NCI-H774 (cell line): ENCODE measurements at places on chromosomes 2 and 18.

- no peak for DNase-seq
Observed at GRCh38 chr2:3430172-3430571, 50.7 kb downstream of the TRAPPC12 start.

DNA sequence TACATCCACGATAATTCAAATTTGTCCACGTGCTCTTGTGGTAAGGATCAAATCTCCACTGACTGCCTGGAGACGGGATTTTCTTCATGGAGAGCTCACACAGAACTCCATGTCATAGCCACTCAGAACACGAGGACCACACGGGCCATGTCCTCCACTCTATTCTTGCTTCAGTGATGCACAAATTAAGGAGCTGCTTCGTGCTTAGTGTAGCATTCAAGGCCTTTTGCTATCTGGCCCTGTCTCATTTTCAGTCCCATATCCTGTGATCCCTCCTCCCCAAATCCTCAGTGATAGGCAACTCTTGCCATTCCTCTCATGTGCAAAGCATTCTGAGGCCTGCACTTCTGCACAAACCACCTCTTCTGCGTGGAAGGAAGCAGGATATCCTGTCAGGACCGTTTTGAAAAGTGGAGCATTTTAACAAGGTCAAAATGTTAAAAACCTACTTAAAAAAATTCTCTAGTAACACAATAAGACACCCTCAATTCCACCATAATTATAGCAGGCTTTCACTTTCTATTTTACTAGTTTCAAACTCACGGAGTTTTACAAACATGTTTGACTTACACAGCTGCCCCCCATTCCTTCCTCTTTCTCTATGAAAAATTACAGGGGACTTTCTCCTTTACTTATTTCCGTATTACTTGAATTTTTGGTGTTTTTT, 35.2 kb downstream of the ST3GAL5 start:
- DNase-seq, result no peak

- DNase-seq, result no peak
Observed at GRCh38 chr2:164843346-164843911, 1.8 kb upstream of the COBLL1 start.

GRCh38 chr2:219625179-219625578, 2.3 kb upstream of the SLC4A3 start:
- no peak for DNase-seq
